Lung microvascular endothelial cell (primary cell): ENCODE measurements at places on chromosomes 3 and 15. TPM values are rescaled to one million over a fixed set of nuclear protein-coding genes. Genes with fewer than 3 reads are reported as not detected.
A peak's percentile ranks its signal among the peaks of the same experiment; 100 is the strongest.

Gene KCNAB1
- 0.65 and 2.0 TPM in 2 replicates for total RNA-seq

DNA sequence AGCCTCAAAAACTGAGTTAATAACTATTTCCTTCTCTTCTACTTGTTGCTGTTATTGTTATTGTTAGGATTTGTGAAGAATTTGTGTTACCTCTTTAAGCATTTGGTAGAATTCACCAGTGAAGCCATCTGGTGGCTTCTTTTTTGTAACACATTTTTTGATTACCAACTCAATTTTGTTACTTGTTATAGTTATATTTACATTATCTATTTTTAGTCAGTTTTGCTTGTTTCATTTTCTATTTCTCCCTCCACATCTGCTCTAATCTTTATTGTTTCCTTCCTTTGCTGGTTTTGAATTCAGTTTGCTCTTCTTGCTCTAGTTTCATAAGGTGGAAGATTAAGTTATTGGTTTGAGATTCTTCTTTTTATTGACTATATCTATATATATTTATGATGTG lies 3.7 kb upstream of the SLC9C1 start:
- no peak for DNase-seq

DNA sequence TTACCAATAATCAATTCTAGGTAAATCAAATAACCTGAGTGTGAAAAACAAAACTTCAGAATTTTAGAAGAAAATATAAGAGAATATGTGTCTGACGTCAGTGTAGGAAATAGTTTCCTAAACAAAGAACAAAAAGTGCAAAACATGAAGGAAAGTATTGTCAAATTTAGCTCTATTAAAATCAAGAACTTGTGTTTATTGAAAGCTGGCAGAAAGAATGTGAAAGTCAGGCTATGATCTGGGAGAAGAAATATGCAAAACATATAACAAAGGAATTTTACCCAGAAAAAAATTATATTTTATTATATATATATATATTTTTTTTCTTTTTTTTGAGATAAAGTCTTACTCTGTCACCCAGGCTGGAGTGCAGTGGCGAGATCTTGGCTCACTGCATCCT lies 129.1 kb upstream of the ANKRD28 start:
- no peak for DNase-seq

DNA sequence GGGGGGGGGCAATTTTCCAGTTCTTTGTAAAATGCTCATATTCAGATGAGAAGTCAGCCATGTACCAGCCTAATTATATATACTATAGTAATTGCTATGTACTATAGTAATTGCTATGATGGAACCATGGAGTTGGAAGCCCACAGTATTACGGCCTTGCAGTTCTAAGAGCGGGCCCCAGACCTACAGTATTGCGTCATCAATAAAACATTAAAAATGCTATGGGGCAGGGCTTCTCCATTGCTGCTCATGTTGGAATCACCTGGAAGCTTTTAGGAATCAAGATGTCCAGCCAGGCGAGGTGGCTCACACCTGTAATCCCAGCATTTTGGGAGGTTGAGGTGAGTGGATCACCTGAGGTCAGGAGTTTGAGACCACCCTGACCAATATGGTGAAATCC lies 443.7 kb upstream of the GRM7 start:
- DNase-seq: no peak

DNA sequence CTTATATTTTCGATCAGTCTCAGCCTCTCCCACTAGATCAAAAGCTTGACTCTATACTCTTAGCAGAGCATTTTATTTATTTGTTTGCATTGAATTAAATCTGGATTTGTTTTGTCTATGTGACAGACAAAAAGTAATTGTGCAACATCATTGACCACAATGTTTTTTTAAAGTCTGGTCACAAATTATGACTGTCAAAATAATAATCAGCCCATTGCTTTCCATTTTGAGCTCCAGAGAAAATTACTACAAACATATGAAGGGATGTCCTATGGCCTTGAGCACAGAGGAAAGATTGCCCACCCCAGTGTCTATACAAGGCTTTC lies 82.3 kb downstream of the FSIP1 start:
- DNase-seq: no peak

GRCh38 chr3:30263238-30263924 lies 343.0 kb upstream of the TGFBR2 start:
- DNase-seq: no peak

Gene ZKSCAN7
- 0.87 and 1.2 TPM in 2 replicates for total RNA-seq

GRCh38 chr3:95797081-95797480 lies 1017.3 kb upstream of the EPHA6 start:
- no peak for DNase-seq

Gene FES
- 45.5 and 49.0 TPM in 2 replicates for total RNA-seq

GRCh38 chr15:77516076-77516475 lies 95.4 kb downstream of the HMG20A start:
- no peak for DNase-seq

- DNase-seq: no peak
These were observed 641.8 kb downstream of the FHIT start for GRCh38 chr3:60609446-60609845.

- peak; percentile 72 for DNase-seq
These were observed 901 bp downstream of the ALCAM start for GRCh38 chr3:105367406-105368213.

DNA sequence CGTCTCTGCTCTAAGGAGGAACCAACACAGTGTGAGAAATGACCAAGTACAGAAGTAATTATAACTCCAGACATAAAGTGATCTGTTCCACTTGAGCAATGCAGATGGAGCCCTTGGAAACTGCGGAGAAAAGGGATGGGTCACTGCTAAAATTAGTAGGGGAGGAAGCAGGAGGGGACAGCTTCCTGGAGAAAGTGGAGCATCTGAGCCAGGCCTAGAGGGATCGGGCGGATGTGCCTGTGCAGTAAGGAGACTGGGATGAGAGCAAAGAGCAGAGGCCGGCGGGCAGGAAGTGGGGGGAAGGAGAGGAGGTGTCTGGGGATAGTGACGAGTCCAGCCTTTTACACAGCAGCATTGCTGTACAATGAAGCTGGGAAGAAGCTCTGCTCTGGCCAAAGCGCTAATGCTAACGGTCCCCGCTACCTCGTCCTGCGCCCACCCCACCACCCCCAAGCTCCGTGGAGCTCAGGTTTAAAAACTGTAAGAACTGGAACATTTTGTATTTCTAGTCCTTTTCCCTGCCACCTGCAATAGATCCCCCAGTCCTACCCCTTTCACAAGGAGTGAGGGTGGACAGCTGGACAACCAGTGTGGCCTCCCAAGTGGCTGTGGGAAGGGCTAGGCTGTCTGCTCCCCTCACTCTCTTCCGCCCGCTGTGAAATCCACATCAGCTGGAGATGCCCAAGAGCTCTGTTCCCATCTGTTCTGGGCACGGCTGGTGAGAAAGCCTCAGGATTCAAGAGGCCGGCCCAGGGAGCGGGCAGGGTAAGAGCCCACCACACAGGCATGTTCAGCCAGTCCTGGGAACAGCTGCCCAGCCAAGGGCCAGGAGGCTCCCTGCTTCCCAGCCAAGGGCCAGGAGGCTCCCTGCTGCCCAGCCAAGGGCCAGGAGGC lies 53.0 kb upstream of the HES1 start:
- peak; percentile 70 for DNase-seq
